ENCODE measurements at places on chromosomes 3 and 15.
A peak's percentile ranks its signal among the peaks of the same experiment; 100 is the strongest.

DNA sequence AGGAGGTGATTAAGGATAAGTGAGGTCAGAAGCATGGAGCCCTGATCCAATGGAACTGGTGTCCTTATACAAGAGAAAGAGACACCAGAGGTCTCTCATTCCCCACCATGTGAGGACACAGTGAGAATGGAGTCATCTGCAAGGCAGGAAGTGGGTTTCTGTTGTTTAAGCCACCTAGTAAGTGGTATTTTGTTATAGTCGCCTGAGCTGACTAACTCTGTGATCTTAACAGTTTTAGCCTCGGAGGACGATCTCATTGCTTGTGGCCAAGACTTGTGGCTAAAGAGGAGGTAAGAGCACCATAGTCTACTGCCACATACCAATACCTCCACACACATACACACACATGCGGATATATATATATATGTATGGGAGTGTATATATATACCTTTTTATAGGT is 73.8 kb downstream of the MCTP2 start:
- no peak for ATAC-seq

GRCh38 chr15:25611603-25612002 is 172.8 kb upstream of the UBE3A start:
- no peak for ATAC-seq

DNA sequence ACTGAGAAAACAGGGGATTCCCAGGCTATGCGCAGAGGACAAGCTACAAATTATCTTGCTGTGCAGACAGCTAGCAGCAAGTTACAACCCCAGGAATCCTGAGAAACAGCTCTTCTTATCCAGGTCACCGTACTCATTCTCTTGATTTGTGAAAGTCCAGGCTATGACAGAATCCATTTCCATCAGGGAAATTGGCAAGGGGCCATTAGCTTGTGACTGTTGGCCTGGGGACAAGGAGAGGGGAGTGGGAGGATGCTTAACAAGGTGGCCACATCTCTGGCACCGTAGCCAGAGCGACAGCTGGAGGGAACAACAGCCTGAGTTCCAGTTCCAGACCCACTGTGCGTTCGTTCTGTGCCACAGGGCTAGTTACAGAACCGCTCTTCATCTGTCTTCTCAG is 44.9 kb upstream of the PLXNA1 start:
- no peak for ATAC-seq

- ATAC-seq: no peak
Observed at GRCh38 chr3:21573291-21573690, 177.7 kb downstream of the ZNF385D start.

DNA sequence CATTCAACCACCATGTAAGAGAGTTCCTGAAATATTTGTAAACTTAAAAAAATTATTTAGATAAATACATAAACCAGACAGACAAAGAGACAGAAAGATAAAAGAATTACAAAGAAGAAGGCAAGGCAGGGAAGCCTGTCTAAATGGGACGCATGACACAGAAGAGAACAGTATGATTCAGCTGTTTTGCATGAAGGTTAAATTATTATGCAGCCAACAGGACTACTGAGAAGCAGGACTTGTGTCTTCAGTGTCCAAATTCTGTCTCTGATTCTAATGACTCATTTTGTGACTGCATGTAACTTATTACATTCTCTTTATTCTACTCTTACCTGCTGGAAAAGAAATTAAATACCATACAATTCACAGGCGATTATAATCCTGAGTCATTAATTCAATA is 340.4 kb upstream of the KCNMB2 start:
- peak; percentile 98 for ATAC-seq

DNA sequence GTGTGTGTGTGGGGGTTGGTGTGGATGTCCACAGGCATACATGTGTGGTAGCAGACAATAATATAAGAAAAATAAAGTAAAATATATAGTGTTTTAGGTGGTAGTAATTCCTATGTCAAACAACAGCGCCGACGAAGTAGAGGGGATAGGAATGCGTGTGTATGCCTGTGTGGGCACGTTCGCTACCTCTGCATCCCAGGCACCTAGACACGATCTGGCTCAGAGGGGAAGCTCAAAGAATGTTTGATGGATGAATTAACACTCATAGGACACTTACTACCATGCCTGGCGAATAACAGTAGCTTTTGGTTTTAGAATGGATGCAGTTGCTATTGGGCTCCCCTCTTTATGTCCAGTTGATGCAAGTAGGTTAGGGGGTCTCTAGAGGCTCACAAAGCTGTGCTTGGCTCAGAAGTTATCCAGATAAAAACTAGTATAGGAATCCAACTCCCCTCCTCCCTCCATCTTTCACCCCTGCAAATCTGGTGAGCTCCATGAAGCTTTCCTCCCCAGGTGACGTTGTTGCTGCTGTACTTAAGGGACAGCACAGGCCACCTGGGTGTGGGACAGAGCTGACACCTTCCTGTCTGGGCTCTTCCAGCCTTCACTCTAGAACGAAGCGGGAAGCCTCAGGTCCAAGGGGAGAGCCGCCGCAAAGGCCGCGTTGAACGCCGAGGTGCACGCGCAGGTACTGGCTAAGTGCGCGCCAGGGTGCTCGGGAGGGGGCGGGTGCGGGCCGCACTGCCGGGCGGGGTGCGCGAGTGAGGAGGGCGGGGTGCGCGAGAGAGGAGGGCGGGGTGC is 192.6 kb upstream of the LYSMD4 start:
- peak; percentile 74 for ATAC-seq

DNA sequence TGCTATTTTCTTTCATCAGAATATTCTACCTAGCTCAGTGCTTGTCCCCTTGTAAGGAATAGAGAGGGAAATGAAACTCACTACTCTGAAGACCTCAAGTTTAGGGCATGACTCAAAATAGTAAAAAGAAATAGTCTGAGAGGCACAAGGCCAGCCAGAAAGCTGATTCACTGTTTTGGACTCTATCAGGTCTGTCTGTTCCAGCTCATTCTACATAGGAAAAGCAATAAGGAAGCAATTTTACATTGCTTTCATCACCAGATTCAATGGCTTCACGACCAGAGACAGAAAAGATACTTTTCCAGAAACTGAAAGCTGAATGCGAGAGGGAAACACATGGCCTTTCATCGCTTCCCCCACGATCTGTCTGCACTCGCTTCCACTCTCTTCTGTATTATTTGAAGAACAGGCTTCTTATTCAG is 276.0 kb downstream of the GBE1 start:
- ATAC-seq: no peak

GRCh38 chr3:12992629-12993516 is 80.4 kb downstream of the IQSEC1 start:
- ATAC-seq: peak; percentile 1

DNA sequence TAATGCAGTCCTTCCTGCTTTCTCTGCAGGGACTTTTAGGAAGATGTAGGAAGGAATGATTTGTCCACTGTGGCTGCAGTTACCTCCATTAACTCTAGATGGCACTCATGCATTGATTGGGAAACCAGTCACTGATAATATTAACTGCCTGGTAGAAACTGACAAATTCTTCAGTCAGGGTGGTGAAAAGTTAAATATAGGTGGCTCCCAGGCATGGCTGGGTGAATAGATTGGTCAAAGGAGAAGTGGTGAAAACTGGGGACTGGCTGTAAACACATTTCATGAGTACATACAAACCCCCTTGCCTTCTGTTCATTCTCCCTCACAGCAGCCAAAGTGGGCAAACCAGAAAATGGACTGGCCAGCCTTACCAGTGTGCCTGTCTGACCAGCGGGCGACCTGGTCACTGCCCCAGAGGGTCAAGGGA is 333.4 kb downstream of the THSD4 start:
- ATAC-seq: peak; percentile 66

DNA sequence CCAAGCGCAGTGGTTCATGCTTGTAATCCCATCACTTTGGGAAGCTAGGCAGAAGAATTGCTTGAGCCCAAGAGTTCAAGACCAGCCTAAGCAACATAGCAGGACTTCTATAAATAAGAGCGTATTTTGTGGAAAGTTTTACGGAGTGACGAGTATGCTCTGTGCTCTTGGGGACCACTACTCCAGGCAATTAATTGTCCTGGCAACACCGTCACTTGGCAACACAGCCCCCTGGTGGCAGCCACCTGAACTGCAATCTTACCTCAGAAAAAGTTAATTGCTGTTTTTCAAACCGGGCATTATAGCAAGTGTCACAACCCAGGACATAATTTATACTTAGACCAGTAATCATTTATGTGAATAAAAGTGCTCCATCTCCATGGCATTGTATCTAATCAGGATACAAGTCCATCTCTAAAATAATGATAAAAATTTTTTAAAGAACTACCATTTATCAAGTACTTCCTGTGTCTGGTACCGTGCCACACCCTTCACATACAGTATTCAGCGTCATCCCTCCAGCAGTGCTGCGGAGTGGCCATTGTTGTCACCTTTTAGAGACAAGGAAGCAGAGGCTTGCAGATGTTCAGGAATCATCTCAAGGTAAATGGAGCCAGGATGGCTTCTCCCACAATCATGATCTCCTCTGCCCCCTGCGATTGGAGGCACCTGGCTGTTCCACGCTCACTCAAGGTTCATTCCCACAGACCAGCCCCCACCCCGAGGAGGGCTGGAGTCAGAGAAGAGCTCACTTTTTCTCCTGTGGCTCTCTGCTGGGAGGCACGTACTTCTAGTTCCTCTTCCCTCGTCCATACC is 34.5 kb downstream of the PLA2G4D start:
- peak; percentile 20 for ATAC-seq

GRCh38 chr3:194740859-194741491 is 55.3 kb downstream of the FAM43A start:
- ATAC-seq: no peak

All from motor neuron (in vitro differentiated cells).